NCI-H2029 (cell line): ENCODE measurements at places on chromosomes 2 and 18.

- peak; percentile 45 for DNase-seq
Measured at GRCh38 chr2:50492477-50492851, 539.5 kb downstream of the NRXN1 start.

- peak; percentile 51 for DNase-seq
Measured at GRCh38 chr2:11344342-11344955, at the start of gene ROCK2. Gene ROCK2, minus strand, starts transcription at chr2:11344636. Its CDS starts 500 bp downstream, at chr2:11344136.

DNA sequence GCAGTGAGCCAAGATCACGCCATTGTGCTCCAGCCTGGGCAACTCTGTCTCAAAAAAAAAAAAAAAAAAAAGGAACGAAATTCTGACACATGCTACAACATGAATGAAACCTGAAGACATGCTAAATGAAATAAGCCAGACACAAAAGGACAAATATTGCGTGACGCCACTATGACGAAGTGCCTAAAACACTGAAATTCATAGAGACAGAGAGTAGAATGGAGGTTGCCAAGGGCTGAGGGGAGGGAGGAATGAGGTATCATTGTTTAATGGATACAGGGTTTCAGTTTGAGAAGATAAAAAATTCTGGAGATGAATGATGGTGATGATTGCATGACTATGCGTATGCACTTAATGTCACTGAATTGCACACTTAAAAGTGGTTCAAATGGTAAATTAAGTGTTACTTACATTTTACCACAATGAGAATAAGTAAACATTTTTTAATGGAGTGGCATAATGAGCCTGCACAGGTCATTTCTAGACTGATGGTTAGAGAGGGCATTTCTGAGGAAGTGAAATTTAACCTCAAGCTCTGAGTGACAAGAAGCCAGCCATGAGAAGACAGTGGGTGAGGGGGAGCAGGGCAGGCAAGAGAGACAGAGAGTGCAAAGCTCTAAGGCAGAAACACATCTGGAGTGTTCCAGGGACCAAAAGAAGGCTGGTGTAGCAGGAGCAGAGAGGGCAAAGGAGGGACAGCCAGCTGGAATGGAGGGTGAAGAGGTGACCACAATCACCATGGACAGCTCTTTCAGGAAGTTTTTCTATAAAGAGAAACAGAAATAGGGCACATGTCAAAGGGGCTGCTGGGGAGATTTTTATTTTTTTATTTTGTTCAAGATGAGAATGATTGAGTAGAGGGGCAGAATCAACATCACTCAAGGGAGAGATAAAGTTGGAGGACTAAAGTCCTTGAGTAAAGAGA lies 20.6 kb upstream of the EXOC6B start:
- DNase-seq = no peak

DNA sequence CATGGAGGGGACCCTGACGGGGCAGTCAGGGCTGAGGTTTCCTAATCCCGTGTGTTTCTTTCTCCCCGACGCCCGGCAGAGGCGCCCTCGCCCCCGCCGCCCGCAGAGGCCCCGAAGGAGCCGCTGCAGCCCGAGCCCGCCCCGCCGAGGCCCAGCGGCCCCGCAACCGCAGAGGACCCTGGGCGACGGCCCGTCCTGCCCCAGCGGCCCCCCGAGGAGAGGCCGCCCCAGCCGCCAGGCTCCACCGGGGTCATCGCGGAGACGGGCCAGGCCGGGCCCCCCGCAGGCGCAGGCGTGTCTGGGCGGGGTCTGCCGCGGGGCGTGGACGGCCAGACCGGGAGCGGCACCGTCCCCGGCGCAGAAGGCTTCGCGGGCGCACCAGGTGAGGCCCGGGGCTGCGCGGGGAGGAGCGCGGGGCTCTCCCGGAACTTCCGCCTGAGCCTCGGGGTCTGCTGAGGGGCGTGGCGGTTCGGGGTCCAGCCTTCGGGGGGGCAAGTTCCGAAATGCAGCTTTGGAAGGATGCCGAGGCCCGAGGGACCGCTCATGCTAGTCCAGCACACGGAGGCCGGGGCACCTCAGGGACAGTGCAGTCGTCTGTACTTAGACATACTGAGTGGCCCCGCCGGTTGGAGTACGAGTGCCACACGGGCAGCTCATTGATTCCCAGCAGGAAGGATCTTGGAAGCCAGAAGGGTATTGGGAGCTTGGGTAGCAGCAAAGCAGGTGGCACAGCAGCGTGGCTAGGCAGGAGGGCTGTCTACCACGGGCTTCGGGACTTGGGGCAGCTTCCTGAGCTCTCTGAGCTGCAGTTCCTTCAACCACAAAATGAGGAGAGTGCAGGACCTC lies 60.1 kb downstream of the EMILIN2 start:
- DNase-seq = no peak

DNA sequence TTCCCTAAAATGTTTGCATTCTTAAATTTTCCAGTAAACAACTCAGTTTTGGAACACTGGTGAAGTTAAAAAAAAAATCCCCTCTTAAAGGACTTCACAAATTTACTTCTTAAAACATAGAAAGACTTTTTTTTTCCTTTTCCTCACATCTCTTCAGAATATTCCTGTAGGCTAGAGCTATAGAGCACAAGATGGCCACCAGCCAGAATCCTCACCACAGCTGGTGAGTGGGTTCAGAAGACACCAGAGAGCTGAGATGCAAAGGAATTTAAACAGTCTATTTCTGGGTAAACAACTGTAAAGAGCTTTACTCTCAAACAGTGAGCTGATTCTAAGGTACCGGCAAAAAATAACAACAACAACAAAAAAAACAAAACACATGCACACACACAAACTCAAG lies 252.8 kb downstream of the LRP1B start:
- DNase-seq = no peak

DNA sequence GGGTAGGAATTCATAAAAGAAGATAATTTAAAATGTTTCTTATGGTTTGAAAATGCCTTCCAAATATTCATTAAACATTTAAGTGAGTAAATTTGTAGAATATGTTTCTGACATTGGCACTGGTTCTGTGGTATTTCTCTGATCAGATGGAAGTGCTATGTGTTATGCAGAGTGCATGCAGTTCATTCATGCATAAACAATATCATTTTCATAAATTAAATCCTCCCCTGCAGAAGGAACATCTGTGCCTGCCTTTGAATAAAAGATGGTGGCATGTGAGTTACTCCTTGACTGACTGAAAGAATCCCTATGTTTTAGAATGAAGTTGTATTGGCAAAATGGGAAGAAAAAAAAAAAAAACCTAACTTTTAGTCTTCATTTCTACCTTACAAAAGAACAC lies 5.9 kb downstream of the NEUROD1 start:
- no peak for DNase-seq

DNA sequence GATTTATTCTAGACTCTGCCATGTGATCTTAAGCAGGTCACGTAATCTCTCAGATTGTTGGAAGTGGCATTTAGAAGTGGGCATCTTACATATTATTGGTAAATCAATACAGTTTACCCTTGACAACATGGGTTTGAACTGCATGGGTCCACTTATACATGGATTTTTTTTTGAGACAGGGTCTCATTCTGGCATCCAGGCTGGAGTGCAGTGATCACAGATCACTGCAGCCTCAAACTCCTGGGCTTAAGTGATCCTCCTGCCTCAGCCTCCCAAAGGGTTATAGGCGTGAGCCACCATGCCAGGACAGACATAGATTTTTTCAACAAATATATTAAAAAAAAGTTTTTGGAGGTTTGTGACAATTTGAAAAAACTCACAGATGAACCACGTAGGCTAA lies 144.7 kb downstream of the OTX1 start:
- no peak for DNase-seq

DNA sequence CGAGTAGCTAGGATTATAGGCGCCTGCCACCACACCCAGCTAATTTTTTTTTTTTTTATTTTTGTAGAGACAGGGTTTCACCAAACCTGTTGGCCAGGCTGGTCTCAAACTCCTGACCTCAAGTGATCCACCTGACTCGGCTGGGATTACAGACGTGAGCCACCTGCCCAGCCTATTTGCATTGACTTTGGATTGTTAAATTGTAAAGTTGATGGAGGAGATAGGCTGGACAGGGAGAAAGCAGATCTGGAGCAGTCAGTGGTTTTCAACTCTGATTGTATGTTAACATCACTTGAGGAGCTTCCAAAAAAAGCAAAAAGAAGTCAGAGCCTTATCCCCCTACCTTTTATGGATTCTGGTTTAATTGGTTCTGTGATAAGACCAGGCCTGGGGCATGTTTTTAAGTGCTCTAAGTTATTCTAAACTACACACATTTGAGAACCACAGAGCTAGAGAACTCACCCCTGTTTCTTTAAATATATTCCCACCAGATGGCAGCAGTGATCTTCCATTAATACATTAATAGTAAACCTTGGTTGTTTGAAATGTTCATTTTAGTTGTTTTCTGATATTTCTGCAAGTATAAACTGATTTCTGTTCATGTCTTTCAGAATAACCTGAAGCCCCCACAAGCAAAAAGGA lies 7.5 kb downstream of the C2orf49 start:
- no peak for DNase-seq

- DNase-seq = no peak
Measured at GRCh38 chr2:28049416-28049815, 158.9 kb downstream of the BABAM2 start.

GRCh38 chr2:106058469-106059137 lies 135.5 kb downstream of the UXS1 start:
- no peak for DNase-seq

DNA sequence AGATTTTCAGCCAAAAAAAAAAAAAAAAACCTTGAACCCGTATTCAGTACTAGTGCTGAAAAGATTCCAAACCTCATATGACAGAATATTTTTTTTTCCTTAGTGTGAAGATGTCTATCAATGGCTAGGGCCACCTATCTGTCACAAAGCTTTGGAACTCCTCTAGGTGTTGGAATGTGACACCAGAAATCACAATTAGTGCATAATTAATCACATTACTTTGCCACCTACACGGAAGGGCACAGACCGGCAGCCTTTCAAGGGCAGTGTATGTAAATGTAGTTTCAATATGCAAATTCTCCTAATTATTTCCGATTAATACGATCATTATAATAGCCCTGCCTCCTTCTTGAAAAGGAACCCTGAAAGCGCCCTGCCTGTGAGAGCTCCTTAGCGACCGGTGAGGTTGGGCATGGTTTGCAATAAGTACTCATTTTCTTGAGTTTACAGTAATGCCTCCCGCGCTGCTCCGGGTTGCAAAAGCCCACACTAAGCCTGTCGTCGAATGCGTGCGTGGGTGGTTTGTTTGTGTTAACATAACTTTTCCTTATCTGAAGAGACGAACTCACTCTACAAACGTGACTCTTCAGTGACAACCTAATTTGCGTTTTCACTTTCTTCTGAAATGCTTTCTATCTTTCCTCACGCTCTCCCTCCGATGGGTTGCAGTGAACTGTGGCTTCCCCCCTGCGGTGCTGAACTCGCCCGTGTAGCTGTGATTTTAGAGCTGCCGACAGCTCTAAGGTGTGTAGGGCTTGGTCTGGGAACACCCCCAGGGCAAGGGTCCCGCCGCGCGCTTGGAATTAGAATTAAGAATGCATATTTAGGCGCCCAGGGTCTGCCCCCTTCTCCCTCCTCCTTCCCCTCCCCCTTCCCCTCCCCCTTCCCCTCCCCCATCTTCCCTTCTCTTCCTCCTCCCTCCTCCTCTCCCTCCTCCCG lies 765 bp upstream of the ID2 start:
- peak; percentile 67 for DNase-seq

DNA sequence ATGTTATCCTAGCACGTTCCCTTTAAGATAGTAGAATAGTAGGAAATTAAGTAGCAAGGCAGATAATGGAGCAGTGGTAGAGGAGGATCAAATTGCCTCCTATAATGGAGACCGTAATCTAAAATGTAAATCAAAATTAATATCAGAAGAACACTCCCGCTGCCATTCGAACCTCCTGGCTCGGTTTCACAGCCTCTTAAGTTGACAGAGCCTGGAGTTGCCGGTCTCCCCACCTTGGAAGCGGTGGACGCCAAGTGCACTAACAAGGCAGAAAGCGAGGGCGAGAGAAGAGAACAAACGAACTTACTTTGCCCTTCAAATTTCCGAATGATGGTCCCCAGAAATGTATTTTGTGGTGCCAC lies 450 bp downstream of the KCNH7 start:
- peak; percentile 76 for DNase-seq

DNA sequence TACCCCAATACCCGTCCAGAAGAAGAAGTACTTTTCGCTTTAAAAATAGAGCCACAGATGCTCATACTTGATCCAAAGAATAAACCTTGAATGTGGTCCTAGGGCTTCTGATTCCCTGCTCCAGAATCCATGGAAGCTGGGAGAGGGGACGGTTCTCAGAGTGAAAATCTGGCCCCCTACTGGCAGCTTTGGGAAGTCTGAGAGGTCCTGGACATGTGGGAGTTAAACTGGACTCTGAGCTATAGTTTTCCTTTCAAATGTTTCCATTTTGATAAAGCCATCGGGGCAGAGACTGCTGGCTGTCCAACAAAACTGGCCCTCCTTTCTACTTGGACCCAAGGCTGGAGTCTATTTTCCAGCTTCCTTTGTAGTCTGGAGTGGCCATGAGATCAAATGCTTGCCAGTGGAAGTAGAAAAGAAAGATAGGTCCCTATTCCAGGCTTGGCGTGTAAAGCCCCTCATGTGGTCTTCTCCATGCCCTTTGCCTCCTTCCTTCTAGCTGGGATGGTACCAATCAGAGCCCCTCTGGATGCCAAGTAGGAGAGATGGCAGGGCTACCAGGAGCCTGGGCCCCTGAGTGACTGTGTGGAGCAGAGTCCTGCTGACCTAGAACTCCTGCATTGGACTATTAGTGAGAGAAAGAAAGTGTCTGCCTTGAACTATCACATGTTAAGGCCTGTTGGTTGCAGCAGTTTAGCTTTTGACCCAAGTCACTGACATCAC lies 37.7 kb upstream of the TBC1D8 start:
- peak; percentile 2 for DNase-seq

GRCh38 chr2:100408104-100408503 lies 9.4 kb downstream of the CHST10 start:
- DNase-seq = no peak

DNA sequence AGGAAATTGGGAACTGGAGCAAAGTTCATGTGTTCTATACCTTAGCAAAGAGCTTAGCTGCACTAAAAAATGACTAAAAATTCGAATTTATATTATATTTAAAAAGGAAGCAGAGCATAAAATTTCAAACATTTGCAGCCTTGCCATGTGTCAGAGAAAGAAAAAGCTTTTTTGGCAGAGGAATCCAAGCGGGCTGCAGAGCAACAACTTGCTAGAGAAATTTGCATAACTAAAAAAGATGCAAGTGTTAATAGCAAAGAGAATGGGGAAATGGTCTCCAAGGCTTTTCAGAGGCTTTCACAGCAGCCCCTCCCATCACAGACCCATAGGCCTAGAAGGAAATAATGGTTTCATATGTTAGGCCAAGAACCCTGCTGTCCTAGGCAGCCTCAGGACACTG lies 1315.9 kb downstream of the DSC3 start:
- DNase-seq = no peak

GRCh38 chr2:7272210-7272609 lies 355.0 kb downstream of the RNF144A start:
- no peak for DNase-seq
